ENCODE measurements at places on chromosomes 11 and 22.

DNA sequence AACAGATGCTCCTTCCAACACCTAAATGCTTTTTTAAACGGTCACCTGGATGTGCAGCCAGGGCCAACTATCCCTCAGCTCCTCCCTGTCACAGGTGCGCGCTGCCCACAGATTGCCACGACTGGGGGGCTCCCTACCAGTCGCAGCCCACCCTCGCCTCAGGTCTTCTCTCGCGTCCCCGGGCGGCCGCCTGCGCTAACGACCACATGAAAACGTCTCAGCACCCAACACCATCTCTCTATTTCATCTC is 469 bp downstream of the ZBED5 start:
- no peak for DNase-seq

- DNase-seq: no peak
These were observed 15.2 kb upstream of the FCHSD2 start for GRCh38 chr11:73157101-73158010.

DNA sequence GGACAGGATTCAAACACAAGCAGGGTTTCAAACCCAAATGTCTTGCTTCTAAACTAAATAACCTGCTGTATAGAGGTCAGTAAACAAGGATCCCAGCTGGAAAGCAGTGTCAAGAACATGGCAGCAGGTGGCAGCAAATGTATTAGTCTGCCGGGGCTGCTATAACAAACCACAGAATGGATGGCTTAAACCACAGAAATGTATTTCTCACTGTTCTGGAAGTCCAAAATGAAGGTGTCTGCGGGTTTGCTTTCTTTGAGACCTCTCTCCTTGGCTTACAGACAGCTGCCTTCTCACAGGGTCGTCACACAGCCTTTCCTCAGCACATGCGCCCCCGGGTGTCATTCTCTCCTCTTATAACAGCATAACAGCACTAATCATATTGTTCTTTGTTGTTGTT is 65.1 kb upstream of the LRRC55 start:
- DNase-seq: peak; percentile 11

DNA sequence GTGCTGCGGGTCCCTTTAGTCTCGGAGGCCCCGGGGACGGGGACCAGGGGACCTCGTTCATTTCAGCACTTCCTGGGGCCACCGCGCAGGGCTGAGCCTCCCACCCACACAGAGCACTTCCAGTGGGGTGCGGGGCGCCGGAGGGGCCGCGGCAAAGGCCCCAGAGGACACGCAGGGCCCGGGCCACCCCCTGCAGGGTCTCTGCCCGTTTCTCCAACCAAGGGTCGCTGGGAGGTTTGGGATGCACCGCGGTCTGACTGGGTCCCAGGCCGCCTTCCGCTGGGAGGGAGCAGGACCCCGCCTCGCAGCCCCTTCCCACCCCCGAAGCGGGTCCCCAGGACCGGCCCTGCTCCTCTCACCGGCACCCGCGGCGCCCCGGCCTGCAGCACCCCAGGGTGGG is 37.5 kb downstream of the TOLLIP start:
- DNase-seq: no peak

DNA sequence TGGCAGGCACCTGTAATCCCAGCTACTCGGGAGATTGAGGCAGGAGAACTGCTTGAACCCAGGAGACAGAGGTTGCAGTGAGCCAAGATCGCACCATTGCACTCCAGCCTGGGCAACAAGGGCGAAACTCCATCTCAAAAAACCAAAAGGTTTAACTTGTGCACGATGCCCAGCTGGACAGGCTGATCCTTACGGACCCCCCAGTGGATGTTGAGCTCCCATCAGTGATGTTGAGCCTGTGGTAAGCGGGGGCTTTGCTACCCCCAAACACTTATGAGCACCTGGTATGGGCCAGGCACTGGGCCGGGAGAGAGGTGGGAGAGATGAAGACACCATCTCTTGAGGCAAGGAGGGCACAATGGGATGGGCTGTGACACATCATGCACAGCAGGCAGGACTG is 7.4 kb upstream of the SERPIND1 start:
- no peak for DNase-seq

- no peak for DNase-seq
These were observed 6.8 kb downstream of the TOM1 start for GRCh38 chr22:35306350-35306967.

DNA sequence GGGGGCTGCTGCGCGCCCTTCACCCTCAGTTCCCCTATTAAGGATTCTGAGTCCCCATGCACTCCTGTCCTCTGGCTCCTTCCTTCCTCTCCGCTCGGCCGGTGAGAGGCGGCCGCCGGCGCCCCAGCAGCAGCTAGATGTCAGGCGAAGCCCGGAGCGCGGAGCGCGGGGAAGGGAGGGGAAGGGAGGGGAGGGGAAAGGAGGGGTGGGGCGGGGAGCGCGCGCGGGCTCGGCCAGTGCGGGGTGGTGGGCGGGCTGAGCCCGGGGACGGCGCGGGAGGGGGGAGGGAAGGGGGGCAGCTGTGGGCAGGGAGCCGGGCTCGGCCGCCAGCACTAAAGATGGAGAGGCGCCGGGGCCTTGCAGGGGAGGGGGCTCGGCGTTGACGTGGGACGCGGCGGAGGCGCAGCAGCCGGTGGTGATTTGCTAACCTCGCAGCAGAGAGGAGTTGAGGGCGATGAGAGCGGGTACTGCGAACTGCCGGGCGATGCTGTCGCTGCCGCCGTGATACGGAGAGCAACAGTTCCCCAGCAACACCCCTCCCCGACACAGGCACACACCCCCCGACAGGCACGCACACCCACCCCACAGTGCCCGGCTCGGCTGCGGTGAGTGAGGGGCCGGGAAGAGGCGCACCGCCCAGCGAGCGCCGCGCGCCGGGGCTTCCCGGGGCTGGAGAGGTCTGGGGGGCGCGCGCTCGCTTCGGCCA is at the start of gene ZBTB16:
ZBTB16 (plus strand) TSS at position 434 of the 706 bp plus-strand sequence. CDS start 3,590 bp downstream, outside the sequence.
- peak; percentile 50 for DNase-seq

DNA sequence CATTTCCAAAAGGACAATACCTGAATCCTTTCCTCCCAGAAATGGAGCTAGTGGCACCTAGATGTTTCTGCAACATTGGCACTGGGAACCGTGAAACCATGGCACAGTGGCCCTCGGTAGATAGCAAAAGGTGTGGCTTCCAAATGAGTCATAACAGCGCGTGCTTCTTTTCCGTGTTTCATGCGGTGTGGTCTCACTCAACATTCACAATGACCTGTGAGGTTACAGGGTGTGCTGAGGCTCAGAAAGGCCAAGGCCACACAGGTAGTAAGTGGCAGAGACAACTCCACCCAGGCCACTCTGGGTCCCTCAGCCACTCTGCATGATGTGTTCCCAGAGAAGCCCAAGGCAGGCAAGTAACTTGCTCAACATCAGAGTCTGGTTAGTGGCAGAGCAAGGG is 67.4 kb downstream of the TP53I11 start:
- DNase-seq: no peak

DNA sequence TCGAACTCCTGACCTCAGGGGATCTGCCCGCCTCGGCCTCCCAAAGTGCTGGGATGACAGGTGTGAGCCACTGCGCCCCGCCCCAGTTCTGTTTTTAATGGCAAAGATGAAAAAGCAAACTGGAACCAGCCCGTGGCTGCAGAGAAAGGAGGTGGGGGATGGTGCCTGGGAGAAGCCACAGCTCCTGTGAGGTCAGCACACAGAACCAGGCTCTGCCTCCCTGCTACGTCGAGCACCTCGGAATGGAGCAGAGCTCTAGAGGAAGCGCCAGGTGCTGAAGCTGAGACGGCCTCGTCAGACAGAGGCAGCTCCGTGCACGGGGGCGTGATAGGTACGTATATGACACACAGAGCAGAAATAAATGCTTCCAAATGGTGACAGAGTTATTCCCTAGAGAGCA is 8.5 kb downstream of the DRD4 start:
- no peak for DNase-seq

DNA sequence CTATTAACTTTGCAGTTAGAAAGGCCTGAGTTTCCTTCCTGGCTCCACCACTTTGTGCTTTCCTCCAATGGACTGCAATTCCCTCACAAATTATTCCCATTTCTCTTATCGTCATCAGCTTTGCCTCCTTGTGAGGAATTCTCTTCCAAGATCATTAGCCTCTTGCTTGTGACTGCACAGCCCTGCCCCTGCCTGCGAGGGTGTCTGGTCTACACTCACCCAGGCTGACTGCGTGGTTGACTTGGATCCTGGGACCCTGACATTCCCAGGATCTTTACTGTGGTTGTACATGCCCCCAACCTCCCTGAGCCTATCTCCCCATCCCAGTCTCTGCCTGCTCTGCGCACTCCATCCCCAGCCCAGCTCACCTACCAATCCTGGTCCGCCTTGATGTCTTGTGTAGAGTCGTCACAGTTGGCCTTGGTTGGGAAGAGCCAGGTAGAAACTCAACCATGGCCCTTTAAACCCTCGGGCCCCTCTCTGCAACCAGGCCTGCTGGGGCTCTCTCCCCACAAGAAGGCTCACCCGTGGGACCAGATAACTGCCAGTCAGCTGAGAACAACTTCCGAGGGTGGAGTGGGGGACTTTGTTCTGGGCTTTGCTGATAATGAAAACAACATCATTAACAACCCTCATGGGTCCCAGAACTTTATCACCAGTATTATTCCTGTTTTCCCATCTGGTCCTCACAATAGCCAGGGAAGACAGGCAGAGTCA is at the start of gene OR2AT4:
OR2AT4 (minus strand) TSS at position 421 of the 717 bp plus-strand sequence.
- no peak for DNase-seq

DNA sequence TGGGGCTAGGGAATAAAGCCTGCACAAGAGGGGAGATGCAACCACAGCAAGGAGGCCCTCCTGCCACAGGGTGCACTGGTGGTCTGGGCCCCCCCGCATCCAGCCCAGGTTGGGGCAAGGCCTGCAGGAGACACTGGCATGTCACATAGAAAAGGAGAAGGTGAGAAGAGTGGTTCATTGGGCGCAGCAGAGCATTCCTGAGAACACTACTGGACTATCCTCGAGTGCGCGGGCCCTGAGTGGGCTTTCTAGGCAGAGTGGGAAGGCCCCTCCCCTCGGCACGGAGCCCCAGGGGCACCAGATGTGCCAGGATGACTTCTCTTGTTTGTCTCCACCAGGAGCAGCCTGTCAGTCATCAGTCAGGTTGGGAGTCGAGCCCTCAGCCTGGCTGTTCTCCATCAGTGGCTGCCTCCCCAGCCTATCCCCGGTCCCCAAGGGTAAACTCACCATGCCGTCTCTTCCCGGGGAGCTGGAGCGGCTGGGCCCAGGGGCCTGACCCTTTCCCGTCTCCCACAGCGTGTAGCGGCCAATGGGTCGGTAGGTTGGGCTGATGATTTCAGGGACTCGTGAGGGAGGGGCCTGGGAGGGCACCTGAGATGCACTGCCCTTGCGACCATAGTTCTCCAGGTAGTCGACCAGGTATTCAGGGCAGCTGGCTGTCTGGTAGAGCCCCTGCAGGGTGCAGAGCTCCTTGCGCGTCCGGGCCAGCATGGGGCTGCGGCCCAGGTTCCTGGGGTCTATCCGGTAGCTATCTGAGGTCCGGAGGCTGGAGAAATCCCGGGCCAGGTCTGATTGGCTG is 9.0 kb downstream of the USP2 start:
- DNase-seq: no peak

GRCh38 chr22:50063589-50064393 is 5.7 kb upstream of the TTLL8 start:
- DNase-seq: no peak

DNA sequence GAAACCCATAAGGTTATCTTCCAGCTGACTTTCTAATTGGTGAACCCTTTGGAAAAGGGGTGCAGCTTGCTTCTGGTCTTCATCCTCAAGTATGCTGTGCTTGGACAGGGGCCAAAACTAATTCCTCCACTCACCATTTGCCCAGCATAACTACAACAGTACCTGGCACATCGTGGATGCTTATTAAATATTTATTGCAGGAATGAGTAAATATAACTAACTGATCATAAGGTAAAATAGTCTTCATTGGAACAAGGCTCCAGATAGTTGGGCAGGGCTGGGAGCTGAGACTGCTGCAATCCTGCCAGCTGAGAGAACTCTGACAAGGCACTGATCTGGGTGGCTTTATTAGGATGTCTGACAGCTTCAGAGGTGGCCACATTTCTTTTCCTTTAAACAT is 2.4 kb upstream of the SIDT2 start:
- DNase-seq: no peak

DNA sequence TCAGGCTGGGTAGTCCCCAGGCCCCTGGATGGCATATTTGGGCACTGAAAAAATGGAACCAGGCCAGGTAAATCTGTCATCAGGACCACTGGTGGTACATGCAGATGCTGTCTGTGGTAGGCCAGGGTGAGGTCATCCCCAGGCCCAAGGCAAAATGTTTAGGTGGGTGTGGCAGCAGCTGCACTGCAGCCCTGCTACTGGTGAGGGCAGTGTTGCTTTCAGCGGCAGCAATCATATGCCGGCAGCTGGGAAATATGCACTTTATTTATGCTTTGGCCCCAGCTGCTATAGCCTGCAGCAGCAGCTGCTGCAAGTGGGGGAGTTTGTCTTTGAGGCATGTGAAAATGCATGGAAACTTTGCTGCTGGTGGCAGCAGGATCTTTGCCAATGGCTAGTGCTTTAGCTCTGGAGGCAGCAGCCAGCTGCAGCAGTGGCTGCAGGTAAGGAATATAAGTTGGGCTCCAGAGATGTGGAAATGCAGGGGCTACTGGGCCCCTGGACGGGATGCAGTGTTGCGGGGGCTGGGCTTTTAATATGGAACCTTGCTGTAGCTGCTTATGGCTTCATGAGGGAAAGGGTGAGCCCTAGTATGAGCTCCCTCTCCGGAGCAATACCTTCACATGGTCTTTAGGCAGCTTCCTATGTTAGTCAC is 365.7 kb upstream of the CADM1 start:
- DNase-seq: no peak

GRCh38 chr22:35510481-35510934 is 30.1 kb upstream of the RASD2 start:
- no peak for DNase-seq

DNA sequence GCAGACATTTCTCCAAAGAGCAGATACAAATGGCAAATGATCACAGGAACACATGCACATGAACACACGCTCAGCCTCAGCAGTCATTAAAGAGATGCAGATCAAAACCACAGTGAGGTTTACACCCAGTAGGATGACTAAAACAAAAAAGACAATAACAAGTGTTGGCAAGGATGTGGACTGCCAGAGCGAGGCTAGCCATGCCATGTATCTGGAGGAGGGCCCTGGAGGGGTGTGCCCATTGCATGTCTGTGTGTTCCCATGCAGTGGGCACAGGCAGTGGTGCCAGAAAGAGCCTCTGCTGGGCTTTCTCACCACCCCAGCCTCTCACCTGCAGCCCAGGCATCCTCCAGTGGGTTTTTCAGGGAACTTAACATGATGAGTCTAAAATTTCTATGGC is 54.2 kb upstream of the KCNQ1OT1 start:
- DNase-seq: no peak

- no peak for DNase-seq
These were observed 9.1 kb upstream of the PGA3 start for GRCh38 chr11:61194169-61194671.

- DNase-seq: no peak
These were observed 770.6 kb upstream of the CCDC90B start for GRCh38 chr11:84056653-84057376.

DNA sequence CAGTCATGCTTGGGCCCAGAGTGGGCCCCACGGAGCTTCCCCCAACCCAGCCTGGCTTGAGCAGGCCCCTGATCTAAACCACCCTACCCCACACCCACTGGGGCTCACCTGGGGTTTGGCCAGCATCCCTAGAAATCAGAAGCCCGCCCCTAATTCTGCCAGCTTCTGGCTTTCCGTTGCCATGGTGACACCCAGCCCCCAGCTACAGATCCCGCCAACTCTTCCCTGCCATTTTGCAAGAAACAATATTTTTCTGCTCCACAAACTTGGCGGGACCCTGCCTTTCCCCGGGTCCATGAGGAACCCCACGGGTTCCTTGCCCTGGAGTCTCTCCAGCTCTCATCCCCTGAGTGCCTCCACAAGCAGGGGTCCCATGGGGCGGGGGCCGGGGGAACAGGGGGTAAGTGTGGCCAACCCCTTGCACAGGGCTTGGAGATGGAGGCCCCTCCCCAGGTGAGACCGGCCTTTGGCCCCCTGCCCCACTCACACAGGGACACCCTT is 90.0 kb downstream of the CDKN1C start:
- DNase-seq: no peak
